ENCODE measurements at places on chromosomes 2 and 18.

- DNase-seq = no peak
Measured at GRCh38 chr2:40147360-40147759, 304.5 kb downstream of the SLC8A1 start.

DNA sequence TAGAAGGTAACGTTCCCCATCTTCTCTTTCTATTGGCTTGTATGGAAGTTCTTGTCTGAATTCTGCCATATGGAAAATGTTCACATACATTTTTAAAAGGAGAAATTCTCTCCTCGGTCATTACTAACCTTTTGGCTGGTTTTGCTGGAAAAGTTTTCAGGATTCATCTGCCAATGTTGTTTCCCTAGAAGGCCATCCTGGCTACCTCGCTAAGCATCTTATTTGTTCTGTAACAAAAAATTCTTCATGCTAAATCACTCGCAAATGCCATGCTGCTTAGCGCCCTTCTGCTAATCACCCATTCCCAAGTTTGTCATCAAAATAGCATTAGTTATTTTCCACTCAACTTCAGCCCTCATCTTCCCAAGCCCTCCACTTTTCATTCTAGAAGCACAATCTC is 262.0 kb downstream of the SLC8A1 start:
- no peak for DNase-seq

DNA sequence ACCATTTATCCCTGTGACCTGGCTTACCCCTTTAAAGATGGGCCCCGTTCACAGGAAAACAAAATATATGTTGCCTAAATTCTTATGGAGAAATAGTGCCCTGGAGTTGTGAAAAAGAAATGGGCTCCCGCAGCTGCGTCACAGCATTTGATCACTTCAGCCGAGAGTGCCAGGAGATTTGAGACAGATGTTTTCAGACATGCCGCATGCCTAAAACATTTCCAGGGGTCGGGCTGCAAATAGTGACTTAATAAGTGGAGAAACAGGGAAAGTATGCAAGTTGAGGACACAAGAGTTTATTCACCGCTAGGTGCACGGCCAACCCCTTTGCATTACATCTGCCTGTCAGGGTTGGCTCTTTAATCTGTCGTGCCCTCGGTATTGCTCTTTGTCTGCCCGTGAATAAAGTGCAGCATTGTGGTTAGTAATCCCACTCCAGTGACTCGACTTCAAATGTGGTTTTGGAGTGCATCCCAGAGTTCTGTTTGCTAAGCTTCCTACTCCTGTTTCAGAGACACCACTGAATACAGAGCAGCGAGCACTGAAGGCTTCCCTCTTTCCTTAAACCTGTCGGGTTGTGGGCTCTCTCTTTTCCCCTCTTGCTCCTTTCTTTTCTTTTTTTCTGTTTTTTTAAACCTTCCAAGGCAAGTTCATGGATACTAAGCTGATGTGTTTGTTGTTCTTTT is 187.5 kb downstream of the LTBP1 start:
- no peak for DNase-seq

DNA sequence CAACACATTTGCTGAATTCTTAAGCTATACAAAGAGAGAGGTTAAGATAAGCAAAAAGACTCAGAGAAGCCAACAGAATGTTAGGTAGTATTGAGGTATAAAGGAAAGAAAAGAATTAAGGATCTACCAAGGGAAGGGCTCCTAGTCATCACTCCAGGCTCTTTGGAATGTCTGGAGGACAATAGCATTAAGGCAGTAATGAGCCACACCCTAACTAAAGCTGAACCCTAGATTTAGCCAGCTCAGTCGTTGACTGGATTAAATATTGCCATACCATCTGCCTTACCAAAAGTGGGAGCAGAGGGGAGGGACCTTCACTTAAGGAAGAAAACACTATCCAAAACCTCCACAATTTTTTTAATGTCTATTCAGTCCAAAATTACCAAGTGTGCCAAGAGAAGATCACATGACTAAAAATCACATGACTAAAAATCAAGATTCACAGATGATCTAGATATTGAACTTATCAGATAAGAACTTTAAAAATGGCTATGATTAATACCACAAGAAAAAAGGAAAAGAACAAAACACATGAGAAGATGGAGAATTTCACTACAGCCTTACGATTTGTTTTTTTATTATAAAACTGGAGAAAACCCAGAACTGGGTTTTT is 59.7 kb downstream of the EXOC6B start:
- no peak for DNase-seq

GRCh38 chr2:59680863-59681262 is 872.6 kb downstream of the BCL11A start:
- no peak for DNase-seq

- no peak for DNase-seq
Measured at GRCh38 chr2:69499966-69500365, 62.7 kb upstream of the NFU1 start.

GRCh38 chr18:26312199-26312598 is 86.0 kb downstream of the TAF4B start:
- DNase-seq = no peak

DNA sequence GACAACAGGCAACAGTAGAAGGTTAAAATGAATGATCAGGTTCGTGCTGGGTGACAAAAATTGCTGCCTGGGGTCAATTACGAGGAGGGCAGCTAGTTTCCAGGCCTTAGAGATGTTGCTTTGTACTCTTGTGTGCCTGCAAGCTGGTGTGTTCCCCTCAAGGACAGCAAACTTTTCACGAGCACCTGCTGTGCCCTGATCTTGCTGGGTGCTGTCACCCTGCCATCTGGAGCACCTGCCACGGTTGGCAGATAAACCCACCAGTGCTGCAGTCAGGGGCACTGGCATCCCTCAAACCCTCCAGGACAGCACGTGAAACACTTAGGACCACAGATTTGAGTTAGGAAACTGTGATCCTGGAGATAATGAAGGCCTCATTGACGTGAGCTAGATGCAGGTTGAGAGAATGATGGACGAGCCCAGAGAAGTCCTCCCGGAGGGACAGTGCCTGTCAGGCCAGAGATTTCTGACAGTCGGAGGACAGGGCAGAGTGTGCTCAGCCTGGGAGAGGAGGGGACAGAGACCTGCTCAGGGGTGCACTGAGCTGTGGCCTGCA is 104.3 kb upstream of the RAB12 start:
- DNase-seq = no peak

DNA sequence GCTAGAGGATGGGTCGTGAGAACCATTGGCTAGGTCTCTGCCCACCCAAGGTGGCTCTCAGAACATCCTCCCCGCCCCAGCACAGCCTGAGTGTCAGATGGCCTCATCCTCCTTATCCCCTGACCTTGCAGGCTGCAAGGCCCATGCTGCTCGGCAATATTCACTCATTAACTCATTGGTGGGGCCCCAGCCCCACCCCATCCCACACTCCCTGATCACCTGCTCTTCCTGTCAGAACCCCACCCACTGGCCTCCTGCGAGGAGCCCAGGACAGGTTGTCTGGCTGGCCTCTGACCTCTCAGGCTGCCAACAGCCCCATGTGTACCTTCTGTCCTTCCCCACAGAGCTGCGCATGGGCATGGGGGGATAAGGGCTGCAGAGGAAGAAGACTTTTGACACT is 5.3 kb downstream of the ADCY3 start:
- DNase-seq = no peak

- DNase-seq = no peak
Measured at GRCh38 chr2:134097740-134098139, 156.1 kb upstream of the MGAT5 start.

DNA sequence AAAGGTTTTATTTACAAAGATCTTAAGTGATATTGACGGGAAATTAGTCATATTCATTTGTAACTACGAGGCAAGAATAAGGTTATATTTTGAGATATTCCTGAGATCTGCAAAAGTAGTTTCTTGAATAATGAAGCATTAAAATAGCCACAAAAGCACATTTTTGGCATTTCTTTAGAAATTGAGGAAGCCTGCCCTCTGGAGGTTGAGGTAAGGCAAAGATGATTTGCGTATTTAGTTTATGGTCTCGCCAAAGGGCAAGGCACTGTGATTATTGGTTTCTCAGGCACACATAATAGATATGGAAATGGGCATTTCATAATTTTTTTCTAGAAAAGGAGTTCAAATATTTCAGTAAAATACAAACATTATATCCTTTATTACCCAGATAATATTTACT is 143.7 kb upstream of the RPRM start:
- DNase-seq = no peak

GRCh38 chr2:28436525-28437051 is 43.9 kb downstream of the FOSL2 start:
- DNase-seq = no peak

DNA sequence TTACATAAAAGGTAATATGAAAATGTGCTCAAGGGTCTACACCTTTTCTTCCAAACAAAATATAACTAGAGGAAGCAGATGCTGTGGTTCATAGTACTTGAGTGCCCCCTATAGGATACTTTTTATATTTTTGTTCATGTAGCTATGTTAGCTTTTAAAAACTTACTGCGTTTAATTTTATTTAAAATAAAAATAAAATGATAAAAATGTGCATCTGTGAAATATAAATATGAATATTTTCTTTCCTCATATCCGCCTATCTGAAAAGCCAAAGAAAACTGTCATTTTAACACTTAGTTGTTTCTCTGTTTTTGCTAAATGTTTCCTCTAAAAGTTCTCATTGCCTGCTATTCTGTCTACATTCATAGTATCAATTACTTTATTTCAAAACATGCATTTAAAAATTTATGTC is 9.6 kb upstream of the LRP1B start:
- no peak for DNase-seq

GRCh38 chr2:47307066-47307465 is 95.9 kb upstream of the MSH2 start:
- DNase-seq = no peak

DNA sequence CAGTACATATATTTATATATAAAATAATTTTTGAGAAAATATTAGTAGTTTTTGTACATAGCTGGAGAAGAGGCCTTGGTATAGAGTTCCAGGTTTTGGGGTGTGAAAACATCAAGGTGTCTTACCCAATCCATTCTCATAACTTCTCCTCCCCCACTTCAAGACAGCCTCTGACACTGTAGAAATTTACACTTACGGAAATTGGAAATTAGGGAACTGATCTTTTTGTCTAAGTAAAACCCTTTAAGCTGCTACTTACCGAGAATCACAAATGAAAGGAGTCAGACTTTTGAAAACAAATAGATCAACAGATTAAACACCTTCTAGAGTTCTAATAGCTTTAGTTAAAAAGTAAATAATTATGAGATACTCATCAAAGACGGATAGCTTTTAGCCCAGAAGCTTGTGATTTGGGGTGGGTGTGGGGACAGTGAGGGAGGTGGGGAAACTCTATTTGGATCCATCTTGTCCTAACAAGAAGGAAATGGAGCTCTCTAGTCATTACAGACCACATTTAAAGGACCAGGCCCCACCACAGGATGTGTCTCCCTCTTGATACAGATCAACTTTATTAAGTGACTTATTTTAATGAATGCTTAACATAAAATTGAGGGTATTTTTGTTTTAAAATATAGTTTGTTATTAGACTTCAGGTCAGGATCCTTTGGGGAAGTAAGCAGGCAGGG is 11.1 kb upstream of the FBXO11 start:
- DNase-seq = no peak

GRCh38 chr2:2591542-2591940 is 260.5 kb upstream of the MYT1L start:
- DNase-seq = no peak

GRCh38 chr2:240217431-240218301 is 77.2 kb upstream of the OTOS start:
- DNase-seq = no peak

GRCh38 chr2:219107758-219108157 is 47.0 kb upstream of the IHH start:
- DNase-seq = no peak

GRCh38 chr2:106885971-106886915 is at the start of gene ST6GAL2:
Gene ST6GAL2 (minus strand): TSS chr2:106886167. CDS start chr2:106843977, 42,190 bp downstream.
- DNase-seq = no peak

- no peak for DNase-seq
Measured at GRCh38 chr2:61272421-61273070, 110.6 kb downstream of the C2orf74 start.

GRCh38 chr2:227153307-227153706 is 10.7 kb downstream of the COL4A4 start:
- DNase-seq = no peak

DNA sequence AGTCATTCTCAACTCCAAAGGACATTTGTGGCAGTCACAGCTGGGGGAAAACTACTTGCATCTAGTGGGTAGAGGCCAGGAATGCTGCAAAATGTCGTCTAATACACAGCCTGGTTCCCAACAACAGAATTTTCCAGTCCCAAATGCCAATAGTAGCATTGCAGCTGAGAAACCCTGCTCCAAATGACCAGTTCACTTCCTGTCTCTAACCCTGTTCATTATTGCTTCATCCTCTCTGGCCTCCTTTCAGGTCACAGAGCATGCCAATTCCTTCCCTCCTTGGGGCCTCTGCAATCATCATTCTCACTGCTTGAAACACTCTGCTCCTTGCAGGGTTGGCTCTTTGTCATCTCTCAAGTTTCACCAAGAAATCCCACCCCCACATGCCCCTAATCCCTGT is 139.1 kb downstream of the IRS1 start:
- DNase-seq = no peak

DNA sequence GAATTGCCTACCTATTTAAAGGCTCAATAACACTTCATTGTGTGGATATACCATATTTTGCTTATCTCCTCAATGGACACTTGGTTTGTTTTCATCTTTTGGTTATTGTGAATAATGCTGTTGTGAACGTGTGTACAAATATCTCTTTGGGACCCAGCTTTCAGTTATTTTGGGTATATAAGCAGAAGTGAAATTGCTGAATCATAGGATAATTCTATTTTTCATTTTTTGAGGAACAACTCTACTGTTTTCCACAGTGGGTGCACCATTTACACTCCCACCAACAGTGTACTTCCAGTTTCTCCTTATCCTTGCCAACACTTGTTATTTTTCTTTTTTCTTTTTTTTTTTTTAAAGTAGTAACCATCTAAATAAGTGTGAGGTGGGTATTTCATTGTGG is 29.0 kb downstream of the PTPN4 start:
- DNase-seq = no peak

- no peak for DNase-seq
Measured at GRCh38 chr18:63051928-63052327, 267.6 kb downstream of the BCL2 start.

- no peak for DNase-seq
Measured at GRCh38 chr18:39208729-39209128, 1643.1 kb upstream of the CELF4 start.

GRCh38 chr18:12313530-12314245 is 5.6 kb downstream of the TUBB6 start:
- DNase-seq = no peak

- no peak for DNase-seq
Measured at GRCh38 chr2:235810252-235810651, 316.4 kb downstream of the AGAP1 start.

DNA sequence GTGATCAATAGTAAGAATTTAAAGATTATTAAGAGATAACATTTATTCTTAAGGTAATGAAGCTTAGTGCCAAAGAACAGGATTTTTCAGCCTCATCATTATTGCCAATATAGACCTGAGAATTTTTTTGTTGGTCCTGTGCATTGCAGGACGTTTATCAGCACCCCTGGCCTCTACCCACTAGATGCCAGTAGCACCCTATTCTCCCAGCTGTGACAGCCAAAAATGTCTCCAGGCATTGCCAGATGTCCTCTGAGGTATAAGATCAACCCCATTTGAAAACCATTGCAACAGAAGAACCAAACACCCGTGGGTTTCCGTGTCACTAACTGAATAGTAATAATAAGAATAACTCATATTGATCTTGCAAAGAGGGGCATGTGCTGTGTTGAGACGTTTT is 700.0 kb upstream of the SOX11 start:
- no peak for DNase-seq

- no peak for DNase-seq
Measured at GRCh38 chr2:40260437-40260836, 191.5 kb downstream of the SLC8A1 start.

- DNase-seq = no peak
Measured at GRCh38 chr2:11379558-11379957, 35.1 kb upstream of the ROCK2 start.

Measured in stimulated activated CD4-positive, alpha-beta T cell treated with anti-CD3 and anti-CD28 coated beads, Interleukin-4, amount 100 ng/mL, for 48 hours (primary cell).